ENCODE measurements at places on chromosomes 4 and X.

DNA sequence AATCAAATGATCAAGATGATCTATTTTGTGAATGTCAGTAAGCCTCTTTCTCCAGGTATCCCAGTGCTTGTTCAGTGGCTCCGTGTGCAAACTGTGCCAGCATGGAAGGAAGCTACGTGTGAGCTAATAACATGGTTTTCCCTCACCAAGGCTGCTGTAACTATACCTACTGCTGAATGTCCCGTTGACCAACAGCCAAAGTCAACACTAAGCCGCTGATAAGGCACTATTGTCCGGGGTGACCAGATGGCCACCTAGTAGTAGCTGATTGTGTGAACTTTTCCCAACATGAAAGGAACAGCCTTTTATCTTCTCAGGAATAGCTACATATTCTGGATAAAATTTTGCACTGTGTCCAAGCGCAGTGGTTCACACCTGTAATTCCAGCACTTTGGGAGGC is 58.0 kb upstream of the ABCG2 start:
- DNase-seq, result no peak

GRCh38 chrX:40146262-40147125 is 48.7 kb upstream of the BCOR start:
- DNase-seq, result no peak

DNA sequence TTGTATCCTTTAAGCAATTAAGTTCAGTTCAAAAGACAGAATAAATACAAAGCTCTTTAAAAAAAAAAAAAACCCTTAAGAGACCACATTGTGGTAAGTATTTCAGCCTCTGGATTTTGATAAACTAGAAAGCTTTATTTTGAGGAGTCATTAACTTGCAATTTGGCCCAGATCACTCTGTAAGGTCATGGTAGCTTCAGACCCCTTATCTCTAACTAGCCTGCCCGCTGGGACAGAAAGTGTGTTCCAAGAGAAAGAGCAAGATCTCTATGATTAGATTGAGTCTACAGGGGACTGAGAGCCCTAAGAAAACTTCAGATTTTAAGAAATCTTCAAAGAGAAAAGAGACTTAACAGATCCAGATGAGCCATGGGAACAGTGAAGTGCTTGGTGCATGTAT is 45.6 kb downstream of the GALNT7 start:
- no peak for DNase-seq

GRCh38 chr4:7332216-7333023 is 102.3 kb downstream of the PSAPL1 start:
- DNase-seq, result no peak

DNA sequence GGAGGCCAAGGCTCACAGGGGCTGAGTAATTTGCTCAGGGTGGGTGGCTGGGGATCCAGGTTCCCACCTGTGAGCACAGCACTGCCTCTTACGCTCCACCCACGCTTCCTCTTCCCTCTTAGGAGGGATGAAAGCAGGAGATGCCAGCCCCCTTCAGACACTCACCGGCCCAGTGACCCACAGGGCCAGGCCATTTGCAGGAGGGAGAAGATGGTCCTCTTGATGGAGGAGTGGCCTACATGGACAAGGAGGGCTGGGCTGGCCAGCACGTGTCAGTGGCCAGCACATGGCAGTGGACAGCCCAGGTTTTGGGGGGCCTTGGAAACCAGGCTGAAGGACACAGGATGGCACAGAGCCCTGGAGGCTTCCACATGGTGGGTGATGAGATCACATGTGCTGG is 108.1 kb upstream of the PSAPL1 start:
- DNase-seq, result no peak

GRCh38 chrX:107935200-107935599 is 47.0 kb downstream of the TEX13B start:
- no peak for DNase-seq

GRCh38 chr4:38654273-38654672 is 9.7 kb upstream of the KLF3 start:
- no peak for DNase-seq

- DNase-seq, result no peak
These were observed 20.5 kb upstream of the FAM193A start for GRCh38 chr4:2515830-2516550.

- no peak for DNase-seq
These were observed 16.4 kb upstream of the EIF4E start for GRCh38 chr4:98945297-98945850.

DNA sequence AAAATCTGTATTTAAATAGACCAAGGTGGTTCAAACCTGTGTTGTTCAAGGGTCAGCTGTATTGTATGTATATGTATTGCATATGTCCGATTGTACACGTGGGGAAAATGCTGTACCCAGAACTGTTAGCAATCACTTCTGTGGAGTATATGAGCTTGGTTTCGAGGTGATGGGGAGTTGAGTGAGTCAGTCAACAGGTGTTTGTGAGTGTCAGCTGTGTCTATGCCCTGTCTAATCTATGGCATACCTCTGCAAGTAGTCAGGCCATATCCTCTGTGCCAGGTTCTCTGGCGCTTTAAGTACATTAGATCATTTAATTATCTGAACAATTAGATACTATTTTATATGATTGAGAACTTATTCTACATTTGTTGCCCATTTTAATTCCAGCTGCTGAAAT is 7.4 kb downstream of the ZRSR2 start:
- no peak for DNase-seq

DNA sequence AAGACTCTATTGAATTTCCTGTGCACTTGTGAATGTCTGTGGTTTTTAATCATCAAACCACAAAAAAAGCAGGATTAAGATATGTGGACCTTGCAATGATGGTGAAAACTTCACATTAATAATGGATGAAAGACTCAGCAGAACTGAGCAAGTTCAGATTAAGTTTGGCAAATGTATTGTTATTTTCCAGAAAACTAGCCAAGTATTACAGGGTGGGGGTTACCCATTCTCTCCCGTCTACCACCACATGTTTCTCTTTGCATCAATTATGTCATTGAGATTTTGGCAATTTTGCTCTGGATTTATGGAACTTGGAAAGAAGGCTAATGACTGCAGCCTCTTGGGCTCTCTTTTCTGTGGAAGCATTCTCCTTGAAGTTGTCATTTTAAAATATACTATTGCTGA is 577.1 kb downstream of the ANKRD50 start:
- DNase-seq, result no peak

DNA sequence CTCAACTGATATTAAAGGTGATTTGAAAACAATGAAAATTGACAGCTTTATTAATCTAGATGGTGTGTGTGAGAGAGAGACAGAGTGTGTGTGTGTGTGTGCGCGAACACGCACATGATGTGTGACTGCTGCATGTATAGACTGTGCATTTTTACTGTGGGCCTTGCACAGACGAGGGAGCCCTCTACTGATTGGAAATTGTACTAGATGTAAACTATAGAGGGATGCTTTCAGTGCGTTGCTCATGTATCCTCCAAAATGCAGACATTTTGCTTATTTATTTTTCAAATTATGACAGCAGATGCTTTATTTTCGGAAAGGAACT is 168.4 kb upstream of the GK2 start:
- DNase-seq, result no peak

DNA sequence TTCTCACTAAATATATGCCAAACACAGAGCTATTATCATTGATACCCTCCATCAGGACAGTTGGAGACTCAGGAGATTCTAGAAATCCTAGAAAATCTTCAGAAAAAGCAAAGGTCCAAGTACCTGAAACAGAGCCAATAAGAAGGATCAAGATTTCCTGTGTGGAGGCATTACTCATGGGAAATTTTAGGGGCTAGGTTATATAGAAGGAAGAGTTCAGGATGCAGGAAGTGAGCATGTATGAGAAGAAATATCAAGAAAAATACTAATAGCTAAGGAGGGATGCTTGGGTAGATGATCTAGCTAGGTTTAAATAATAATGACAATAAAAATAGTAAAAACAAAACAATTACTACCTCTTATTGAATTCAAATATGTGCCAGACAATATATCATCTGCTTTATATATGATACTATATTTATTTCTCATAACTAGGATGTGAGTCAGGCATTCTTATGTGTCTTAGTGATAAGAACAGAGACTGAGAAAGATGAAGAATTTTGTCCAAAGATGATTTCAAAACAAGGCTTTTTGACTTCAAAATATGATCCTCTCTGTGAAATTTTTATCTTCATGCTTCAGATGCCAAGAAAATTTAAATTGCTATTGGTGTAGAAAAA is 66.4 kb upstream of the HHIP start:
- DNase-seq, result no peak

GRCh38 chr4:8182858-8183725 is 16.0 kb upstream of the SH3TC1 start:
- DNase-seq, result no peak

- no peak for DNase-seq
These were observed 7.6 kb upstream of the AMELX start for GRCh38 chrX:11285651-11286050.

DNA sequence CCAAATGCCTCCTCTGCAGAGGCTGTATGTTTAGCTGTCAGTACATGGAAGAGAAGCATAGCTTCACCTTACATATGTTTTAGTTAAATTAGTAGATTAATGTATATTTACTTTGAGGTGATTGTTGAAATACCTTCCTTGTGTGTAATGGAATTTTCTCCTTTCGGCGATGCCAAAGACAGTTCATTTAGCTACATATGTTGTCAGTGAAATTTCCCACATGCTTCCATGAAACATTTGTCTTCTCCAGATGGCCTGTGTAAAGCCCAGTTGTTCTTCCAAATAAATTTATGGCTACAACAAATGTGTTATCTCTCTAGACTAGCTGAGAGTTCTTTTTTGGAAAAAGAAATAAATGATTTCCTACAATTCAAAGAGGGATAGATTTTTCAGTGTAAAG is 95.2 kb downstream of the GPAT3 start:
- DNase-seq, result no peak

GRCh38 chr4:140126261-140126660 is 27.7 kb downstream of the MAML3 start:
- DNase-seq, result no peak

- no peak for DNase-seq
These were observed 746.9 kb downstream of the FAT4 start for GRCh38 chr4:126061655-126062054.

DNA sequence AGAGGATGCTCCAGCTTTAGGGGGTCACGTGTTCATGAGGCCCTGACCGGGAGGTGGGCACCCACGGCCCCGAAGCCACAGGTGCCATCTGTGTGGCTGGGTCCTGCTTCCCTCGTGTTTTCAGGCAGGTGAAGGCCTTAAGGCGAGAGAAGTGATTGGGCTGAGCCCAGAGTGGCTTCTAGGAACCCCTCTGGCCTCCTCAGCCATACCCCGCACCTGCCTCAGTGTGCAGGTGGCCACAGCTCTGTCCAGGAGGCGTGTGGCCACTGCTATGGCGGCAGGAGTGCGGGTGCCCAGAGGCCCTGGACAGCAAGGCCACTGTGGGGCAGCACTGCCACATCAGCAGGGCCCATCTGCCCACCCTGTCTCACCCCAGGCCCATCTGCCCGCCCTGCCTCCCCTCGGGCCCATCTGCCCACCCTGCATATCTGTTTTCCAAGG is 25.0 kb downstream of the NKX1-1 start:
- DNase-seq, result no peak

- no peak for DNase-seq
These were observed 57.8 kb downstream of the FRMPD3 start for GRCh38 chrX:107507093-107507743.

- DNase-seq, result no peak
These were observed 14.7 kb upstream of the PLAC8 start for GRCh38 chr4:83129264-83129663.

DNA sequence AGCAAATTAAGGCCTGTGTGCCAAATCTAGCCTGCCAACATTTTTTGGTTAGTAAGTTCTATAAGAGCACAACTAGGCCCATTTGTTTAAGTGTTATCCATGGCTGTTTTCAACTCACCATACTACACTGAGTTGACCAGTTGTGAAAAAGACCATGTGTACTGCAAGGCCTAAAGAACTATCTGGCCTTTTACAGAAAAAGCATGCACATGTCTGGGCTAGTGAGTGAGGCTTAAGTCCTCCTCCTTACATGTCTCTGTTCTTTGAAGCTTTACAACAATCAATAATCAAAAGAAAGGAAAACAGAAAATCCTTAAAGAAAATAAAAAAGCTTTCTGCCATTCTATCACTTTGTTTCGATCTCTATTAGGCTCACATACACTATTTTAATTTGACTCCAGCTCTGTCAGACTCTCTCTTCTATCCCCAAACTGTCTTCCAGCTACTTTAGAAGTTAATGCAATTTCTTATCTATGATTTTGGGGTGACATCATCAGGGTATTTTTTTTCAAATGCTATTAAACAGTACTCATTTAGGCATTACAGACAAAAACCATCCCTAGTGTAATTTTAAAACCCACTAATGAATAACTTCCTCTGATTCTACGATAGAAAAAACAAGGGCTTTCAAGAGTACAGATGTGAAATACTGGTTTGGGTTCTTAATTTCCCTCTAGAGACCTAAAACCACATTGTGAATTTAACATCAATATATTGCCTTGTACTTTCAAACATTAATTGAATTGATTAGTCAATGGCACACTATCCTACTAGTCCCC is 161.8 kb downstream of the MAB21L2 start:
- no peak for DNase-seq

- no peak for DNase-seq
These were observed 28.3 kb upstream of the UXT start for GRCh38 chrX:47687263-47687662.

DNA sequence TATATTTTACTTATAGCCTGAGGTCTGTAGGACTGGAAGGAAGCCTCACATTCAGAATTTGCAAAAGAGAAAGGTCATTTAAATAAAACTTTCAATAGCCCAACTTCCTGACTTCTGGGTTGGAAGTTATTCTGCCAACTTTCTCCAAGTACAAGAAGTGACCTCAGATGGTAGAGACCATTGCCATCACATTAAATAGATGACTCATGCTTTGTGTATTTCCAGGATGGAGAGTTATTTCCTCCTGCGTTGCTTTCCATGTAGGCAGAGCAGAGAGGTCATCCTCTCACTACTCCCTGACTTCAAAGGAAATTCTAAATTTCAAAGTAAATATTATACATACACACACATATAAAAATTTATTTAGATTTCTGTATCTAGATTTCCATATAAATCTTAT is 73.0 kb upstream of the NR3C2 start:
- no peak for DNase-seq

DNA sequence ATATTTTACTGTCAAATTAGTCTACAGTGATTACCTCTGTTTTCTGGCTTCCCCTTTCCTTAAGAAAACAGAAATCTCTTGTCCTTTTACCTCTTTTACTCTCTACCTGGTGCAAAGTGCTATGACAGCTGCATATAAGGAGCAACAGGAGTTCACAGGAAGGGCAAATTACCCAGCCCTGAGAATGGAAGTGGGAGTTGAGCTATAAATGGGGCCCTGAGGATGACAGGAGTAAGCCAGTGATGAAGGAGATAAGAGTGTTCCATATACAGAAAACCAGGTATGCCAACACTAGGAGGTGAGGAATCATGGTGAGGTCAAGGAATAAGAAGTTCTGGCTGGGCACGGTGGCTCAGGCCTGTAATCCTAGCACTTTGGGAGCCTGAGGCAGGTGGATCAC is 4.5 kb upstream of the HSD17B13 start:
- no peak for DNase-seq

- DNase-seq, result no peak
These were observed at the start of gene MAGEA4 for GRCh38 chrX:151912780-151913179. MAGEA4 (plus strand) TSS chrX:151912889; CDS start chrX:151923665, 10,776 bp downstream.

GRCh38 chr4:154959756-154960155 is 178.7 kb downstream of the RBM46 start:
- DNase-seq, result no peak

All from substantia nigra (tissue), 51 donors.